ENCODE measurements at places on chromosomes 7 and 10.

DNA sequence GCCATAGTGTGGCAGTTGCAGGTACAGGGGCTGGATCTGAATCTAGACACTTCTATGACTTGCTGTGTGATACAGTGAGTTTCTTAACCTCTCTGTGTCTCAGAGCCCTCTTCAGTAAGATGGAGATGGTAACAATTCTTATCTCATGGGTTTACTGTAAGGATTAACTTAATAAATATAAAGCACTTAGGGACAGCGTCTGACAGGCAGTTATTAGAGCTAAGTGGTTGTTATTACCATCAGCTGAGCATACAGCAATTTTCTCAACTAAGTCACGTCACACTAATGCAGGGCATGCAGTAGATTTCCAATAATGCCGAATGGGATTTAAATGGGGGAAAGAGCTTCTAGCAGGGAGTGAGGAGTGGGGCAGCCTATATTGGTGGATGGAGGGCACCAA, 162.6 kb downstream of the SH2D4B start:
- DNase-seq, result no peak

- peak; percentile 86 for DNase-seq
These were observed 31.5 kb downstream of the UNC5B start for GRCh38 chr10:71243756-71244395.

DNA sequence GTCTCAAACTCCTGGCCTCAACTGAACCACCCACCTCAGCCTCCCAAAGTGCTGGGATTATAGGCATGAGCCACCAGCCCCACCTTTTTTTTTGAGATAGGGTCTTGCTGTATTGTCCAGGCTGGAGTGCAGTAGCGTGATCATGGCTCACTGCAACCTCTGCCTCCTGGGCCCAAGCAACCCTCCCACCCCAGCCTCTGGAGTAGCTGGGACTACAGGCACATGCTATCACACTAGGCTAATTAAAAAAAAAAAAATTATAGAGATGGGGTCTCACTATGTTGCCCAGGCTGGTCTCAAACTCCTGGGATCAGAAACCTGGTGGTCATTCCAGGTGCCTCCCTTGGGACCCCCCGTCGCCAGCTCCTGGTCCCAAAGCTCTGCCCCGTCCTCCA, 25.0 kb downstream of the GTF2IRD1 start:
- DNase-seq, result no peak

GRCh38 chr10:113061557-113061956, 111.5 kb downstream of the TCF7L2 start:
- DNase-seq, result no peak
